ENCODE measurements at places on chromosomes 3 and 15. TPM values are rescaled to one million over a fixed set of nuclear protein-coding genes. Genes with fewer than 3 reads are reported as not detected.

- H3K36me3 ChIP-seq: peaks cover 69% of the 10 kb centered on the region
- H3K27me3 ChIP-seq: no peaks in the 10 kb centered on the region
- no peak overlapping the region for H3K4me3 ChIP-seq
These were observed 15.5 kb downstream of the ATG3 start for GRCh38 chr3:112546216-112546759.

DNA sequence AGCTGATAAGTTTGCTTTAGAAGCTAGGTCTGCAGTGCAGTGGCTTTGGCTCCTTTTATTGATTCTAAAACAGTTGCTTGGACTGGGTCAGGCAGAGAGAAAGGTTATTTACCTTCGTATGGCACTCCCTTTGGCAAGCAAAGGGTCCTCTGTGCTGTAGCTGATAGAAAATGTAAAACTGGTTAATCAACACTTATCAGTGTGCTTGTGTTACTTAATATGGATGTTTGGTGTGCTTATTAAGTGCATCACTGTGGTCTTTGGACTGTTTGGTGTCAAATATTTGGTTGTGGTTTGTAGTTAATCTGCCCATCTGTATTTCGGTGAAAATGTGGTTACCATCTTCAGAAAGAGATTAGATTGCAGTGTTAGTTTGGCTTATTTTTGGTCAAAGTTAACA lies 16.0 kb downstream of the UBE2E2 start:
- no peaks in the 10 kb centered on the region for H3K4me1 ChIP-seq
- no peak overlapping the region for H3K4me3 ChIP-seq
- H3K36me3 ChIP-seq: no peaks in the 10 kb centered on the region
- H3K27ac ChIP-seq: no peak overlapping the region
- no peak for DNase-seq

DNA sequence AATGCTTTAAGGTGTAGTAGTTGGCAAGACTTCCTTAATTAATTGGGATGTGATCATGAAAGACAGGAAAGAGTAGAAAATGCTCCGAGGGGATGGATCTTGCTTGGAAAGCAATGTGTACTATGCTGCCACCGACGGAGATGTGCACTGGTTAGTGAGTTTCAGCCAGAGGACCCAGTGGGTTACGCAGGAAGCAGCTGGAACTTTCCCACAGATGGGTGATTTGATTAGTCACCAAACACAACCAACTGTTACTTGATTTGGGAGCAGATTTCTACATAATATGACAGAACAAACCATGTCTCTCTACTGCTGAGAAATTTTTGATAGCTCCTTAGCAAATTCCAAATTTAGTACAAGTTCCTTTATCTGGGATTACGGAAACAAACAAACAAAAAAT lies 245.4 kb upstream of the MCTP2 start:
- DNase-seq: no peak
- no peaks in the 10 kb centered on the region for H3K27me3 ChIP-seq
- no peaks in the 10 kb centered on the region for H3K36me3 ChIP-seq
- H3K27ac ChIP-seq: no peak overlapping the region
- H3K4me3 ChIP-seq: no peak overlapping the region

DNA sequence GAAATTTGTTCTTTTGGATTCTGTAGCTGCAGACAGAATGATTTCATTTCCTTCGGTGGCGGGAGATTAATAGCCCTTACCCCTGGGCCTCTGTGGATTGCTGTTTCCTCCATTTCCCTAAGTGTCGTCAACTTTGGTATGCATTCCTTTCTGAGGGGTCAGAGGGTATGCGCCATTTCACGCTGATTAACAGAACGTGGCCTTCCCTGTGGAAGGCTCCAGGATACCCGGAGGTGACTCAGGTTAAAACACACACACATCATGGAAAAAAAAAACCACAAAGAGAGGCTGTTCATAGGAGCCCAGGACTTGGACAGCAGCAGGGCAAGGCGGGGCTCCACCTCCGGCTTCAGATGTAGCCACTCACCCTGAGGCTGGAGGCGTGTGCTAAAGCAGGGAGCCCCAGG lies 51.9 kb downstream of the EPHB1 start:
- H3K27ac ChIP-seq: no peak overlapping the region
- H3K36me3 ChIP-seq: no peaks in the 10 kb centered on the region
- H3K27me3 ChIP-seq: no peaks in the 10 kb centered on the region

DNA sequence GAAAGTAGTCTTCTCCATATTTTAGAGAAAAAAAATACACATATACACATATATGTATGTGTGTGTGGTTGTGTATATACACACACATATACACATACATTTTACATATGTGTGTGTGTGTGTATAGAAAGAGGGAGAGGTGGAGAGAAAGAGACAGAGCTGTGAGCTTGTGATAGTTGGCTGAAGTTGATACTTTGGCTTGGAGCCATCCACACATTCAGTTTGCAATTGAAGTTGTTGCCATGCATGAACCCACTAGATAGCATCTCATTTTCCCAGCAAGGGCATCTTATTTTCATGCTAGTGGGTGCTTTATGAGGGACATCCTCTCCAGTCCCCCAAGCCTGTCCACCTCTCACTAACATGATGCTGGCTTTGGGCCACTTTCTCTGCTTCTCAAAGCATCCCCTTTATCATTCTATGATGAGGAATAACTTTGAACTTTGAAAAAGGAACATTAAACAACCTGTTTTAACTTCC lies 228.6 kb downstream of the ZNF621 start:
- H3K27me3 ChIP-seq: no peaks in the 10 kb centered on the region
- no peak for DNase-seq
- H3K4me3 ChIP-seq: no peak overlapping the region
- H3K36me3 ChIP-seq: no peaks in the 10 kb centered on the region
- H3K27ac ChIP-seq: no peak overlapping the region

DNA sequence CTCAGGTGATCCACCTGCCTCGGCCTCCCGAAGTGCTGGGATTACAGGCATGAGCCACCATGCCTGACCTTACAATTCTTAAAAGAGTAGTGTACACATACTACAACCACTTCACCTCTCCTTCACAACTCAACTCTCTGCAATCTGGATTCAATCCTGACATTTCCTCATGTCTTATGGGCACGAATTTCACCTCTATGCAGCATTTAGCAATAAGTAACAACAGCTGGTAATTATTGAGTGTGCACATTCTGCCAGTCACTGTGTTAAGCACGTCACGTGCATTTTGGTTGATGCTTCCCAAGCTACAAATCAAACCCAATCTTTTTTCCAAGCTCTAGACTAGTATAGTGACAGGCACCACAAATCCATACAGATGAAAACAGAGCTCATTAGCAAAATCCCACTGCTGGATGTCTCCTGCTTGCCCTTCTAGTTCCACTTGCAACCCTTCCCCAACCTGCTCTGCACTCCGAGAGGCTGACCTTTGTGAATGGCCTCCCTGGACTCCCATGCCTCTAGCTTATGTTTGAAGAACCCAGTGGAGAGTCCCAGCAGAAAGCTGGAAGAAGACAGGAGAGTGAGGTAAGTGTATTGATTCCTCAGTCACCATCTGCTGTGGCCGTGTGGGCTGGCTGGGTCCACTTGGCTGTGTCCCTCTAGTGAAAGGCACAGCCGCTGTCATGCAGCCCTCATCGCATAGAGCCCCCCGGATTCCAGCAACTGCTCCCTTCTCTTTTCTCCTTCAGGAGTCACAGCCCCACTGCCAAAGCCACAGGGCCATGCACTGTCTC lies 176.5 kb downstream of the MEX3B start:
- no peaks in the 10 kb centered on the region for H3K4me1 ChIP-seq
- no peaks in the 10 kb centered on the region for H3K27me3 ChIP-seq
- H3K36me3 ChIP-seq: no peaks in the 10 kb centered on the region
- DNase-seq: no peak

GRCh38 chr15:101560722-101561583 lies 71.4 kb upstream of the PCSK6 start:
- no peaks in the 10 kb centered on the region for H3K4me1 ChIP-seq
- H3K27me3 ChIP-seq: no peaks in the 10 kb centered on the region
- no peaks in the 10 kb centered on the region for H3K36me3 ChIP-seq
- no peak overlapping the region for H3K4me3 ChIP-seq
- DNase-seq: no peak

GRCh38 chr3:13003608-13004007 lies 69.6 kb downstream of the IQSEC1 start:
- no peaks in the 10 kb centered on the region for H3K27me3 ChIP-seq
- H3K4me1 ChIP-seq: no peaks in the 10 kb centered on the region
- H3K27ac ChIP-seq: no peak overlapping the region
- peaks cover 3% of the 10 kb centered on the region for H3K36me3 ChIP-seq
- no peak for DNase-seq

SNTN gene
- total RNA-seq: not detected

CPLX3 gene
- total RNA-seq: not detected

SEMA6D gene
- total RNA-seq: 5.9 TPM

SCN5A gene
- 0.09 TPM for total RNA-seq

DLEC1 gene
- 2.9 TPM for total RNA-seq

All from left lung (tissue), 14 donors.